ENCODE measurements at places on chromosomes 11 and 22.

DNA sequence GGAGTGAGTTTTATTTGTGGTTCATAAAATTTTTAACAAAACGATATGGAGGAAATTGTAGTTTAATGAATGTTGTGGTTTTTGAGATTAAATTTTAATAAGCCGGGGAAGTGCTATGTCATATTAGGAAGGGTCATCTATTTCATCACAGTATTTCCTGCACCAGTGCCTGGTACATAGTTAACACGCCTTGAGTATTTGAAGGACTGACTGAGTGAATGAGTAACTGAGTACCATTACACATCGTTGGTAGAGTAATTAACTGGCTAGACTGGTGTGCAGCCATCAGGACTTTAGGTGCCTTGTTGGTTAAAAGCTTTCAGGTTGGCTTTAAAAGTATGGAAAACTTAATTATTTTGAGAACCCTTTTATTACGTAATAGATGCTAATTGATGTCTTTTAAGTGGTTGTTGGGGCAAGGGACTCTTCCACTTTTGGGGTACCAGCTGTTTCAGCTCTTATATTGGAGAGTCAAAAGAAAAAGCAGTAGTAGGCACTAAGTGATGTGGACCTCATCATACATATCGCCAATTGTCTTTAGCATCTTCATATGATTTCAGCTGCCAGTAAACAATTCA, 101.8 kb downstream of the DDX10 start:
- ATAC-seq = no peak

DNA sequence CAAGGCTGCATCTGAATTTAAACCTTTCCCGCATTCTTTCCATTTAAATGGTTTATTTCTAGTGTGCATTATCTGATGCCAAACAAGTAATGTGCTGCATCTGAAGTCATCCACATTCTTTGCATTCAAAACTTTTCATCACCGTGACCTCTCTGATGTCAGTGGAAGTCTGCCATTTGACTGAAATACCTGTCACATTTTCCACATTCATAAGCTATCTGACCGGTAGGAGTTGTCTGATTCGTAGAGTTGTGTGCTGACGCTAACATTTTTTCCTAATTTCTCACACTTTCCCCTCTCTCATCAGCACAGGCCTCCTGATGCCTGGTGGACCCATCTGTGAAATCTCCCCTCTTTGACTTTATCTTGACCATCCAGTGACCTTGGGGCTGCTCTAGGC, 79.9 kb upstream of the BARX2 start:
- peak; percentile 81 for ATAC-seq

DNA sequence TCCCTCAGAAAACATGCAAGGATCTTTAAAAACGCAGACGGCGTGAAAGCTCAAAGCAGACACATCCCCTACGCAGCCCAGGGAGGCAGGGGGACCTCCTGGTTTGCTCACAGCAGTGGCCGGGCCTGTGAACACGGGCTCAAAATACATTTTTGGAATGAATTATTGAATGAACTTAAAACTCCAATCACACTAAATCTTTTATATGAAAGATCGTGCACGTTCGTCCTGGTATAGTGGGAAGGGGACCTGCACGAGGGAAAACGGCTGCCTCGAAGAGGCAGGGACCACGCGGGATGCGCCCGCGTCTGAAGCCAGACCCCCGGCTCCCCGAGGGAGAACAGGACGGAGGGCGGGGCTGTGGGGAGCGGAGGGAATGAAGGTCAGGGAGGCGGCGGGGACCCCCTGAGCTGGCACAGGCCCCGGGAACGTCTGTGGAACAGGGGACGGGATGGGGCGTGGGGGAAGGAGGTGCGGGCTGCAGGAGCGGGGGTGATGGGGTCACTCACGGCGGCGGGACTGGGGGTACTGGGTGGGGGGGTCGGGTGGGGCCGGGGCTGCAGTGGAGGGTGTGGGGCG, 1.3 kb upstream of the PANX2 start:
- no peak for ATAC-seq

GRCh38 chr11:94131047-94131717, 2.5 kb downstream of the PANX1 start:
- no peak for ATAC-seq

DNA sequence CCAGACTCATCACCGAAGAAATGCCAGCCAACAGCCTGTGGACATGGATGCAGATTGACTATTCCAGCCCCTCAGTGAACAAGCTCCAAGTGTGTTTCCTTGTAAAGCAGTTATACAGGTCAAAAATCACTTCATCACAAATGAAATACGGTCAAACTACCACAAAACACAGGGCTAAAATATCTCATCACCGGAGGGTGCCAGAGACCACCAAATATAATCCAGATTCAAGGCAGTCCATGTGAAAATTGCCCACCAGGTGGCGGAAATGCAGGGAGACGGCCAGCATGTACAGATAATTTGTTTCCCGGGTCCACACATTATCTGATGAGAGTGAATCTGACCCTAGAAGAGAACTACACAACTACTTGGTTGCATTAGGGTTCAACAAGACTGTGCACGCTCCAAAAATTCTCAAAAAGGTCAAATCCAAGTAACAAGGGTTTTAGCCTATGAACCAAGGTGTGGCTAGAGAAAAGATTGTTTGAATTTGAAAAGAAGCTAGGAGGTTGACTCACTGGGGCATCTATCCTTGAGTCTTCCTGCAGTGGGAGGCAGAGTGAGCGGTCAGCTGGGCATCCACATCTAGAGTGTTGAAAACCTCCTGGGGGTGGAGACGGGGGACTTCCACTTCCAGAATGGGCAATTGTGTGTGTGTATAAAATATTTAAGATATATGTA, 71.7 kb downstream of the IGLL5 start:
- ATAC-seq = peak; percentile 81

DNA sequence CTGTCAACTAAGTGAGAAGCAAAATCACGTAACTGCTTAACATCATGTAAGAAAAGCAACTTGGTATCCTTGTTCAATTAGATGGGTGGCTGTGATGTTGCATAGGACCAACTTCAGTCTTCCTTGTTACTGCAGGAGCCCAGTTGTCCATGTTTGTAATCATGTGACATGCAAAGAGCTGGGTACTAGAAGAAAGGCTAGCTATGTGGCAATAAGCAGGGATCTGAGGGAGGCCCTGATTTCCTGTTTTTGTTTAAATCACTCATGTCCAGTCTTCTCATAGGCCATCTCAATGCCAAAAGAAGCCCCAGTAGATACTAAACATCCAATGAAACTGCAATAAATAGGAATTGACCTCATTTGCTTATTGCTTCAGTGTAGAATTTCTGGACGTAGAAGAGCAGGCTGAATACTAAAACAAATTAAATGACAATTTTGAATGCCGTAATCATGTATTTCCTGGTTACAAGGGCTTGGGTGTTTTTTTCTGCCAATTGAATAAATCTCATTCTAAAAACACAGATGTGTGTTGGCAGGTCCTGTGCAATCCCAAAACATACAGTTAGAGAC, 140.8 kb upstream of the ARHGAP20 start:
- ATAC-seq = no peak

DNA sequence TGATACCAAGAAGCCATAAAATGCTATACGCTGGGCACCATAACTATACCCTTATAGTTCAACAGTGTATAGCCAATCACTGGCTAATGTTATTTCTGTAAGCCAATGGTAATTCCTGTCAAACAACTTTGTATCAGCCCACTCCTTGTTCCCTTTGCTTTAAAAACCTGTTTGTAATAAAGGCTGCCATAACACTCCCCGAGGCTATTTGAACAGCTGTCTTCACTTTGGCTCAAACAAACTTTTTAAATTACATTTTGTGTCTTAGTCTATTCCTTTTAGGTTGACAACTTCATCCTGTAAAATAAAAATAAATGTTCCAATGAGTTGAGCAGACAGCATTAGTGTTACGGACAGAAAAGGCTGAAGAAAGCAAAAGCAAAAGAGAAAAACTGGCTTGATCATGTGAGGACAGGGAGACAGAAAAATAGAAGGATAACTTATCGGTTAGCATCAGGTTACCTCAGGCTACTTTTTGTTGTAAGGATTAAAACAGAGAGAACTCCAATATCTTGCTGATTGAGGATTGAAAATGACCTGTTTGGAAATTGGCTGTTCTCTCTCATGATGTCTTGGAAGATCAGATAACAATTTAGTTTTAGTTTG, 95.0 kb downstream of the AASDHPPT start:
- ATAC-seq = peak; percentile 86

DNA sequence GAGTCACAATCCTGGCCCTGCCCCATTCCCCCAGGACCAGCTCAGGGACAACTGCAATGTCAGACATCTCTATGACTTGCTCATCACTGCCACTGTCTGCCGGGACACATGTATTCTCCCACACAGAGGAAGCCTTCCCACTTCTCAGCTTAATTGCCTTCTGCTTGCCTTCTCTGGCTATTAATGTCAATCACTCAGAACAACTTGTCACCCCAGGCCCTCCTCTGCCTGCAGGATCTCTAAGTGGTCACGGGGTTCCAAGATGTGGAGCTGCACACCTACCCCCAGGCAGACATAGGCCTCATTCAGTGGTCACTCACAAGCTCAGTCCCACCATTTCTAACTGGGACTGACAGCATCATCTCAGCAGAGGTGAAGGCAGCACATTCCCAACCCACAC, 15.1 kb downstream of the PLEKHA7 start:
- no peak for ATAC-seq

- no peak for ATAC-seq
Measured at GRCh38 chr11:45560913-45561281, 104.5 kb downstream of the CHST1 start.

DNA sequence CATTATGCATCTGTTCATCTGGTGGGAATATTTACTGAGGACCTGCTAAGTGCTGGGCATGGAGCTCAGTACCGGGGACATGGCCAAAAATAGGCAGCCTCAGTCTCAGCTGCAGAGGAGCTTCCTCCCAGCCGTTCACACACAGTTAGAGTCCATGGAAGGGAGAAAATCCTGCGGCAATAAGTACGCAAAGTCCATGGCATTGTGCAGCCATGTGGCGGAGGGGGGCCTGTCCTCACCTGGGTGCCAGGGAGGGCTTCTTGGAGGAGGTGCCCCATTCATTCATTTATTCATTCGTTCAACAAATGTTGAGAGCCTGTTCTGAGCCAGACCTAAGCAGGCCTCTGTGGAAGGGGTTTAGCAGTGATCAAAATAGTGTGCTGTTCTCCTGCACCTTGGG, 59.3 kb upstream of the ANO1 start:
- ATAC-seq = no peak

GRCh38 chr11:131914361-131914774, 544.0 kb downstream of the NTM start:
- ATAC-seq = peak; percentile 19

- no peak for ATAC-seq
Measured at GRCh38 chr22:24775769-24776492, 1.4 kb upstream of the PIWIL3 start.

DNA sequence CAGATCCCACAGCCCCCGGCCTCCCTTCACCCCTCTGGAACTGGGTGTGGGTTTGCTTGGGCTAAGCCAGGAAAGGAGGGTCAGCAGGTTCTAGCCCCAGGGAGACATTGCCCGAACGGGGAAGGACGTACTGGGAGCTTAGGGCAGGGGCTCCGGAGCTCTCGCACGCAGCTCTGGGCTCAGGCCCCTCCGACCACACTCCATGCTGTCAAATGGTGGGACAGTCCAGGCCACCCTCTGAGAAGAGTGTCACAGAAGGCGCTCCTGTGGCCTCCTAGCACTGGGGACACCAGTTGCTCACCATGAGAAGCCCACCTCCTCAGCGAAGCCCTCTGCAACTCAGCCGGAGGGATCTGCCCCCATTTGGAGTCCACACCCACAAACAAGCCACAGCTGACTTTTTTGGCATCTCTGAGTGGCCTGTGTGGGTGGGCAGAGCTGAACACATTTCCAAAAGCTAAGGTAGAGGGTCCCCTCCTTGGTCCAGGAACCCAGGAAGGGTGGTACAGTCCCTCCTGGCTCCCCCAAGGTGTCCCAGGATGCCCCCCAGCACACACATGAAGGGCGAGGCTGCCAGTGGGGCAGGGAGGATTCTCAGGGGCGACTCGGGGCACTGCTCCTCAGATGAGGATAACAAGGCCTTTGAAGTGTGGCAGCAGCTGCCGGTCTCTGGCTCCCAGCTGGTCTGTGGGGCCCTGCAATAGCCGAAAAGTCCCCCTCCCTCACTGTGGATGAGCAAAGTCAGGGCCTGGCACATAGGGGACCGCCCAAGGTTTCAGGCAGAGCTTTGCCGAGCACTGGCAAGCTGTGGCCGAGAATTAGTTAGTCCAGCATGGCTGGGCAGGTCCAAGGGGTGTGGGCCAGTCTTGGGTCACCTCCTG, 13.0 kb upstream of the TEF start:
- ATAC-seq = no peak

GRCh38 chr11:63829823-63830489, 9.0 kb upstream of the MARK2 start:
- peak; percentile 82 for ATAC-seq

DNA sequence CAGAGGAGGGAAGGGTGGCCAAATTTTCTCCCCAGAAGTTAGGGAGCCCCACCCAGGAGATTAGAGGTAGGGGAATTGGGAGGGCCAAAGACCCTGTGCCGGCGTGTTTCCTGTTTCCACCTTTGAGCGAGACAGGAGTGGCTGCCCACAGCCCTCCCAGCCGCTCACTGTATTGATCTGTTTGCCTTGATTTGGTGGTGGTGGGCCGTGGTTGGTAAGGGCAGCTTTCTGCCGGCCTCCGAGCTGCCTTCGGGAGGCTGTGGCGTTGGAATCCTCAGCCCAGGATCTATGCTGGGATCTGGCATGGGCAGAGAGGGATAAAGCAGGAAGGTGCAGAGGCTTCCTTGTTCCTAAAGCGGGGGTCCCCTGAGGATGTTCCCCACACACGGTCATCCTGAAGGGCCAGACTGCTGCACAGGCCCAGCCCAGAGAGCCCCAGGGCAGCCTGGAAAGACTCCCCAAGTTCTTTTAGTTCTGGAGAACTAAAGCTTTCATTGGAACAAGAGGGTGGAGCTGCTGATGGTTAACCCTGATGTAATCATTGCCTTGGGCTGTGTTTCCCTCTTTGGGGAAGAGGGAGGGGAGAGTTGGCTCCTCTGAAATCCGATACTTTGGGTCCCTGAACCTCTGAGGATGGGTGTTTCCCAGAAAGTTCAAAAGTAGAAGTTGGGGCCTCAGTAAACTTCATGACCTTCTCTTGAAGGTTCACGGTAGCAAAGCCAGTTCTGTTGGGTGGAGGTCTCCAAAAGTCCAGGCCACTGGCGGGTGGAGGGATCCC, 7.2 kb downstream of the FAM83F start:
- no peak for ATAC-seq

DNA sequence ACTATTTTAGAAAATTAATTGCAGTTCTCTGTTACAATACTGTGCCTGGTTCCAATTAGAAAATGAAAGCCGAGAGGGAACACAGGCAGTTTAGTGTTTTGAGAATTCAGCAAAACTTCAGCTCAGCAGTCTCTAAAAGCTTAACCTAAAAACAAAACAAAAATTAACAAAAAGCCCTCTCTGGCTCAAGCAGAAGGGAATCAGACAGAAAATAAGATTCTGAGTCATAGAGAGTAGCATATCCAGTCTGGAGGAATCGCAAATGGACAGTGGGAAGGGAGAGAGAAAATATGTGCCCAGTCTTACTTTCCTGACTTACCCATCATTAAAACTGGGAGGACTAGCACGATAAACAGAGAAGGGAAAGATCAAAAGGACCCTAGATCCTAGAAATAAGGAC, 38.1 kb upstream of the CHRM4 start:
- ATAC-seq = peak; percentile 60

- no peak for ATAC-seq
Measured at GRCh38 chr11:69210310-69211035, 54.7 kb downstream of the SMIM38 start.
